Fibroblast of skin of abdomen (primary cell): ENCODE measurements at places on chromosomes 5 and 9.

GRCh38 chr5:138029944-138030343, 2.9 kb downstream of the FAM13B start:
- no peak for DNase-seq

GRCh38 chr9:75185585-75186170, 97.4 kb downstream of the OSTF1 start:
- DNase-seq: no peak

- DNase-seq: peak; percentile 66
Observed at GRCh38 chr5:72511366-72511765, 4.2 kb upstream of the ZNF366 start.

GRCh38 chr5:39270225-39270848, 51.0 kb upstream of the FYB1 start:
- DNase-seq: no peak

DNA sequence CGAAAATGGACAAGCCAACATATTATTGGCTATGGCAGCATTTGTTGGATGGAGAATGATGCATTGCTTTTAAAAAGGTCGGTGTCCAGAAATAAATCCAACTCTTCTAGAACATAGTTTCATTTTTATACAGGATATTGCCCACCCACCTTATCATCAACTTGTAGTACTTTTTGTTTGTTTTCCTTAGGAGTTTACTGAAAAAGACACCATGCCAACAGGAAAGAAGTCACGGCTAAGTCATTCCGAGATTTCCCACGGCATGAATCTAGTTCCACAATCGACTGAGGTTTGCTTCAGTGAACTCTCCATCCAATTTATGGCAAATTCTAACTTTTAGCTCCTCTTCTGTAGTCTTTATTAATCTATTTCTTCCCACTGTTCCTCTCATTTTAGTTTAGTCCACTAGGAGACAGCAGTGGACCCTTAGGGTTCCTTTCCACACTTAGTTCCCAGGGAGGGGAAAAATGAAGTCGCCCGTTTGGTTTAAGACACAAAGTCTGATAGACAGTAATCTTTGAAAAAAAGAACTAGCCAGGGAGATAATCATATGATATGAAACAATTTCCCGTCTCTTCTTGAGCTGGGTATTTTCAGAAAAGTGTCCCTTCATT, 237.5 kb downstream of the AP3B1 start:
- DNase-seq: no peak

- DNase-seq: no peak
Observed at GRCh38 chr9:126450668-126451205, 124.1 kb downstream of the MVB12B start.

DNA sequence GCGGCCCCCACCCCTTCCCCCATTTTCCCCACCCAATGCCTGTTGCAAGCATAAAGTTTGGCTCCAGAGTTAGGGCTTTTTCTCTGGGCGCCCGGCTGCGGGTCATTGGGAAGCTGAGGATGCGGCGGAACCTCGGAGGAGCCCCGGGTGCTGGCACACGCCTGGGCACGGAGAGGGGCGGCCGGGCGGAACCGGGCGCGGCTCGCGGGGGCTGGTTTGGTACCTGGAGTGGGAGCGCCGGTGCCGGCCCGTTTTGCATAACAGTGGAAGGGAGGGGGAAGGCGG, 1.2 kb downstream of the PPARGC1B start:
- DNase-seq: no peak

DNA sequence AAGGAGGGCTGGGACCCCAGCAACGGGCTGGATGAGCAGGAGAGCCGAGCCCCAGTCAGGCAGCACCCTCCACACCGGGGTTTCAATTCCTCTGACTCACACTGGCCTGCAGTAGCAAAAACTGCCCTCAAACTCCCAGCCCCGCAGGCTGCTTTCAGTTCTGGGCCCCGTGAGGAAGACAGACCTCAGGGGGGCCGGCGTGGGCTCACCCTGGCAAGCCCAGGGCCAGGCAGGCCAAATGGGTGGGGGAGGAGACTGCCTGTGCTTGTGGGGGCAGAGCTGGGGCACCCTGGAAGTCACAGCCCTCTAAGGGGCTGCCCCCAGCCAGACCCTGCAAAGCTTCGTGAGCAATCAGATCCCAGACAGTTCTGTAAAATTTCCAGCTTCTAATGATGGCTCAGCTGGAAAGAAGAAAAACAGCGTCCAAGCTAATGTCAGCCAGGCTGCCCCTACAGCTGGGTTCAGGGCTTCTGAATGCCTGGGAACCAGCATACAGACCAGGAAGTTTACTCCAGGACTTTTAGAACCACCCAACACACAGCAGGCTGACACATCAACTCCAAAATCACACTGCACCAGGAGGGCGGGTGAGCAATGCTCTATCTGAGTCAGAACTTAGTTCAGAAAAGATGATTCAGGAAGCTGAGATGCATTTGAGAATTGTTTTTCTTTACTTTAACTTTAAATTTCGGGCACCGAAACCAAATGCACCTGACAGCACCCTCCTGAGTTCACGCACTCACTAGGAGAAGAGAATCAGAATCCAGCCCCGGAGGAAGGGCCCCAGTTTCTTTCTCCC, 34.7 kb downstream of the LPCAT1 start:
- peak; percentile 51 for DNase-seq

- peak; percentile 83 for DNase-seq
Observed at GRCh38 chr9:105510024-105510423, 47.9 kb upstream of the FKTN start.

DNA sequence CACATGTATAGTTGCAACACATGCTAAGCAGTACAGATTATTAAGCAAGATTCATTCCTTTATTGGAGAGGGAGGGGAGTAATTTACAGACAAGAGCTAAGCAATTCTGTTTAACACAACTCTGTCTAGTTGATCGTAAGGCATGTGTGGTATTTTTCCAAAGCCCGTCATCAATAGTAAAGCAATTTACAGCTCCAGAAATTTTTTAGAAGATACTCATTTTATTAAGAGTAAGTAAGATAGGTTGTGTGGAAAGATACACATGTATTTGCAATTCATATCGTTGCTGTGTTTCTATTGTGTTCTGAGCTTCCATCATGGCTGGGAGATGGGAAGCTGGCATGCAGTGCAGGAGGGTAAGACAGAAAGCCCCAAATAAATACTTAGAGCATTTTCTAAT, 289.2 kb upstream of the TMEM161B start:
- DNase-seq: no peak

- no peak for DNase-seq
Observed at GRCh38 chr5:147061431-147061830, 173.4 kb upstream of the STK32A start.

- peak; percentile 10 for DNase-seq
Observed at GRCh38 chr9:127162864-127163365, 40.5 kb upstream of the ANGPTL2 start.

GRCh38 chr9:135589596-135590485, 28.3 kb downstream of the PAEP start:
- DNase-seq: no peak

GRCh38 chr5:111472579-111472978, 39.8 kb downstream of the STARD4 start:
- no peak for DNase-seq

GRCh38 chr5:120258123-120258522, 206.0 kb upstream of the PRR16 start:
- DNase-seq: no peak

GRCh38 chr5:131209506-131210150, 38.9 kb downstream of the LYRM7 start:
- no peak for DNase-seq

DNA sequence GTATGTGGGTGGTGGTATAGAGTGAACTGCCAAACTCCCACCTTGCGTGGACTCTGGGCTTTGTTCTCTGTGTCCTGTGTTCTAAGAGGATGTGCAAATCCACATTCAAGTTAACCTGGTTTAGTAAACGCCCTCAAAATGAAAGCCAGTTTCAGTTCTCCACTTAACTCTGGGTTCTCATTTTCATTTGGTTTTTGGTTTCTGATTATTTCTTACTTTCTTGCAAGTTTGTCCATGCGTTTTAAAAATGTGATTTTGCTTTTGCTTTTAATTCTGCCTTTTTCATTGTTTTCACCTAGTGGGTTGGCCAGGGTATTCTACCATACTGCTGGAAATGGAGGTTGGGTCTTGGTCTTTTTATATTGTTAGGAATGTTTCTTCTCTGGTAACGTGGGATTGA, 38.2 kb downstream of the GALNT10 start:
- DNase-seq: no peak

DNA sequence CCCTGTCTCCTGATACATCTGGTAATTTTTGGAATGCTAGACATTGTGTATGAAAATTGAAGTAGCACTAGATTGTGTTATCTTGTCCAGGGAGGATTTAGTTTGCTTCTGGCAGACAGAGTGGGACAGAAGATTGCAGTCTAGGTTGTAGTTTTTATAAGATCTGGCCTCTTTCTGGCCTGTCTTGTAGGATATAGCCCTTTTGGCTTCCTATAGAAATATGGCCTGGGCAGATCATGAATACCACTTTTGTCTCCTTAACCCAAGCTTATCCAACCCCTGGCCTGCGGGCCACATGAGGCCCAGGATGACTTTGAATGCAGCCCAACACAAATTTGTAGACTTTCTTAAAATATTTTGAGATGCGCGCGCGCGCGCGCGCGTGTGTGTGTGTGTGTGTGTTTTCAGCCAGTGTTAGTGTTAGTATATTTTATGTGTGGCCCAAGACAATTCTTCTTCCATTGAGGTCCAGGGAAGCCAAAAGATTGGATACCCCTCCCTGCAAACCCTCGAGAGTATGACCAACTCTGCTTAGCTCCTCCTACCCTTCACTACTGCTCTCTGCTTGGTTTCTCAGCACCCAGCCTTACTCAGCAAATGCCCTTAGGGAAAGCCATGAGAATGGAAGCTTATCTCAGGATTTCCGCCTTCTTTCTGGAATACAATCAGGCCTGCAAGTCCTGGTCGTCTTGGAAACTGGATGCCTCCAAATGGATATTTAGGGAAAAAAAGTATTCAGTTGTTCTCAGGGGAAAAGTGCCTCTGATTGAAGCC, 26.5 kb downstream of the ANKRD33B start:
- DNase-seq: no peak

DNA sequence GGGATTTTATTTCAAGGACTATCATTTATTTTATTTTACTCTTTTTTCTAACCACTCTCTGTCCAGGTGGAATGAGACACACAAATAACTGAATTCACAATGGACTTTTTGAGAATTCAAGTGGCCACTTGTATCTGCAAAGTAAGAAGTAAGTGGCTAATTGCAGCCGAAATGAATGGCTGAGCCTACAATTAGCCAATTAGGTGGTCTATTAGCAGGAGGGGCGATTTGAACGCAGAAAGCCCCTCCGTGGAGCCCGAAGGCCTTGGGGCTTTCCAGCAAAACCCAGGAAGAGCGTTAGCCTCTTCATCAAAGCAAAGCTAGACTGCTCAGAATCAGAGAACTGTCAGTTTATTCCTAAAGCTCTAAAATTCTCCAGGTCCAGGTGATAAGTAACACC, 176.9 kb downstream of the EBF1 start:
- DNase-seq: no peak

- no peak for DNase-seq
Observed at GRCh38 chr5:74889523-74890105, 23.4 kb upstream of the FAM169A start.
